ENCODE measurements at places on chromosomes 5 and 9.

DNA sequence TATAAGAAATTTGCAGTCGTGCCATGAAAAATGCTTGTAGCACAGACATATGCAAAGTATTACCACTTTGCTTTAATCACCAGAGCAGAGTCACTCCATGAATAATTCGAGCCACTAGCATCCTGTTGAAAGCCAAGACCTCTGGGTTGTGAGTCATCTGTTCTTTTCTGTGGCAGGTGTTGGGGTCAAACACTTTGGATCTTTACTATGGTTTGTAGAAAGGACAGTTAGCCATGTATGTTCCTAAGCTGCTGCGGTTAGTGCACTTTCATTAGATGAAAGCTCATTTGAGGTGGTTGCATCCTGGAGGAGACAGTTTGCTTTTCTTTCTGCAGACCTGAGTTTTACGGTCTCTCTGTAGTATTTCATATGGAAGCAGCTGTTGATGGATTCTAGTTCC lies 223.7 kb downstream of the DMRT2 start:
- DNase-seq, result no peak

GRCh38 chr5:177545487-177546257 lies 8.7 kb downstream of the FAM193B start:
- DNase-seq, result no peak

DNA sequence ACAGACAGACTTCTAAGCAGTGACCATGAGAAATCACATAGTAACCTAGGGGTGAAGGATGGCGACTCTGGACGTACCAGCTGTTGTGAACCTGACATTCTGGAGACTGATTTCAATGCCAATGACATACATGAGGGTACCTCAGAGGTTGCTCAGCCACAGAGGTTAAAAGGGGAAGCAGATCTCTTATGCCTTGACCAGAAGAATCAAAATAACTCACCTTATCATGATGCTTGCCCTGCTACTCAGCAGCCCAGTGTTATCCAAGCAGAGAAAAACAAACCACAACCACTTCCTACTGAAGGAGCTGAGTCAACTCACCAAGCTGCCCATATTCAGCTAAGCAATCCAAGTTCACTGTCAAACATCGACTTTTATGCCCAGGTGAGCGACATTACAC lies 38.0 kb upstream of the CCDC152 start:
- no peak for DNase-seq

DNA sequence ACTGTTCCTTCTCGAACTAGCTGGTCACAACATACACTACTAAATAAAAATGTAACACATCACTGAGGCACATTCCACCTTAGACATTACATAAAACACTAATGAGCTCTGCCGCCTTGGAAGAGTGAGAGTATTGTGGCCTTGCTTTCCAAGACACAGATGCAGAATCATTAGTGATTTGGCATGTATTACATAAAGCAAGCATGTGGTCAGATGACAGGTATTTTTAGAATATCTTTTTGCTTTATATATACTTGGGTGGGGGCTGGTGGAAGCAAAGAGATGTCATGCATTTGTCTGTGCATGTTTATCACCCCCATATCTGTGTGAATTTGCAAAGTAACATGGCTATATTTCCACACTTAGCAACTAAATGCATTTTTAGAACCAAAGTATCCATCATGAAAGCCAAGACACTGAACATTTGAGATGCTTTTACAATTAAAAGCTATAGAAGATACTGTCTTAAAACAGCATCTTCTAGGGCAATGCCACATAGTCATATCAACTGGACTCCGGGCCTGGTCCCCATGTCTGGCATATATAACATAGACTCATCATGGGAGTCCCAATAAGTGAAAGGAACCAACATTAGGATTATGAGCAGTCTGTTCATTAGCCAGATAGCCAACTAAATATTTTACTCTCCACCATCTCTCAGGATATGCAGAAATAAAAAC lies 213.5 kb downstream of the MEF2C start:
- no peak for DNase-seq

DNA sequence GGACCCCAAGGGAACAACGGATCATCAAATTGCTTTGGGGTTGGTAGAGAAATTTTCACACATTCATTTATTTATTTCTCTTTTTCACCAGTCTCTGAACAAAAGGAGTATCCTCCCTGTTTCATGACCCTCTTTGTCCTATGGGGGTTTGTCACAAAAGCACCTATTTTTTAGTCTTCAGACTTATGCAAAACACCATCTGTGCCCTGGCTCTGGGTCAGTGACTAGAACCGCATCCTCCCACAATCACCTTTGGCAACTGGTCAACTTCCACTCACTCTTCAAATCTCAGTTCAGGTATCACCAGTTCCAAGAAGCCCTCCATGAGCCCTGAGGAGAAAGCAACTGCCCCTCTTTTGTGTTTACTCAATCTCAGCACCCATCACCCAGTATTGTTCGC lies 395.7 kb downstream of the CDK5RAP2 start:
- no peak for DNase-seq

DNA sequence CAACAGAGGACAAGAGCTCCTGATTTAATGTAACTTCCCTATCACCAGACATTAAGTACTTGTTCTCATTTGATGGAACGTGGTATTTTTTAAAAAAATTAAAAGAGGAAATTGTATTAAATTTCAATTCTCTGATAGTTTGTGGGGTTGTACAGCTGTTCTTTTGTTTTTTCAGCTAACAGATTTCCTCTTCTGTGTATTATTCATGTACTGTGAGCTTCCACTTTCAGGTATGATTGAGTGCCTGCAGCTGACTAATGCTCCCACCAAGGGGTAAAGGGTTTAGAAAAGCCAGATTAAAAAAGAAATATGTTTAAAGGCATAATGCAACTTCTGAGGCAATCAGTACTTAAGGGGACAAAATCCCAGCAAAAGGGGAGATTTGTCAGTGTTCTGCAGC lies 117.7 kb upstream of the ACTBL2 start:
- no peak for DNase-seq

- DNase-seq, result no peak
These were observed 40.7 kb downstream of the CNTRL start for GRCh38 chr9:121115466-121115865.

- DNase-seq, result no peak
These were observed 25.0 kb upstream of the SEMA5A start for GRCh38 chr5:9570876-9571275.

GRCh38 chr5:176697934-176698538 lies 50.8 kb downstream of the TSPAN17 start:
- no peak for DNase-seq

- no peak for DNase-seq
These were observed 38.8 kb upstream of the ANKRD33B start for GRCh38 chr5:10525124-10525495.

GRCh38 chr5:77644371-77645157 lies 6.1 kb upstream of the OTP start:
- DNase-seq, result no peak

GRCh38 chr5:5327126-5327525 lies 95.4 kb upstream of the ICE1 start:
- no peak for DNase-seq

GRCh38 chr9:38332625-38333024 lies 59.9 kb upstream of the ALDH1B1 start:
- DNase-seq, result no peak

DNA sequence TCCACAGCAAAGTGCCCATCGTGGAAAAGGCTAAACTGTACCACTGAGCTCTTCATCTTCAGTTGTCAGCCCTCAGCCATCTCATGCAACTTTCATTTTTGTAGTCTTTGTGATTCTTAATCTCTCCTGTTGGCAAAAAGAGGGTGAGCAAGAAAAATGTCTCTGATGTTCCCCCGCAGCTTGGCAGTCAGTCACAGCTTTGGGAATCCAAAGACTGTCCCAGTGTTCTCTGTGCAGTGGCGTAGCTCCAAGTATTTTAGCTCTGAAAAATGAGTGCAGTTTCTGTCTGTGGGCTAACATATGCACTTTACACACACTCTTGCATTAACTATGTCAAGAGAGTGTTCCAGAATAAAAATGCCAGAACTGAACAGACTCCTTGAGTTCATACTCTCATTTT lies 372.2 kb downstream of the TMEM232 start:
- no peak for DNase-seq

DNA sequence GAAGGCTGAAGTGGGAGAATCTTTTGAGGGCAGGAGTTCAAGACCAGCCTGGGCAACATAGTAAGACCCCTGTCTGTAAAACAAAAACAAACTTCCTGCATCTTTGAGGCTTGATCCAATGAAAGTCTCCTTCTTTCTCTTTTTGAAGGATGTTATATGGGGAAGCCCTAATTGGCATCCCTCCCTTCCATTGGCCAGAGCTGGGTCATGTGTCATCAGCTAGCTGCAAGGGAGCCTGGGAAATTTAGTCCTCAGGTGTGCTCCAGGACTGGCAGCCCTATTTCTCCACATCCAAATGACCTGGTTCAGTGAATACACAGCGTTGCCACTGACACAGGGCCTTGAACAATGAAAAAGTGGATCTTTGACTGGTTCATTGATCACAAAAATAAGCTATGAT lies 9.0 kb upstream of the IER5L start:
- no peak for DNase-seq

- no peak for DNase-seq
These were observed 58.6 kb upstream of the ZBED3 start for GRCh38 chr5:77145666-77146065.

DNA sequence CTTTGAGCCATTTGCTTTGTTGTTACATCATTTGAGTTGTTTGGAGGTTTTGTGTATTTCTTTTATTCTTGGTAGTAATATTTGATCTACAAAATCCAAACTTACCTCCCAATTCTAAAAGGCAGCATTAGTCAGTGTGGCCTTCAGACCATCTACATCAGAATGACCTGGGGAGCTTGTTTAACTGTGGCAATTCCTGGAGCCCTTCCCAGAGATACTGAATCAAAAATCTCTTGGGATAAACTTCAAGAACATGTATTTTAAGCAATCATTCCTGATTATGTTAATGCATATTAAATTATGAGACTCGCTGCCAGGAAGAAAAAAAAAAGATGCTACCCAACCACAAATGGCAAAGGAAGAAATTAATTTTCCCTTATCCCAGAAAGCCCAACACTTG lies 268.9 kb upstream of the PDE4D start:
- DNase-seq, result no peak

DNA sequence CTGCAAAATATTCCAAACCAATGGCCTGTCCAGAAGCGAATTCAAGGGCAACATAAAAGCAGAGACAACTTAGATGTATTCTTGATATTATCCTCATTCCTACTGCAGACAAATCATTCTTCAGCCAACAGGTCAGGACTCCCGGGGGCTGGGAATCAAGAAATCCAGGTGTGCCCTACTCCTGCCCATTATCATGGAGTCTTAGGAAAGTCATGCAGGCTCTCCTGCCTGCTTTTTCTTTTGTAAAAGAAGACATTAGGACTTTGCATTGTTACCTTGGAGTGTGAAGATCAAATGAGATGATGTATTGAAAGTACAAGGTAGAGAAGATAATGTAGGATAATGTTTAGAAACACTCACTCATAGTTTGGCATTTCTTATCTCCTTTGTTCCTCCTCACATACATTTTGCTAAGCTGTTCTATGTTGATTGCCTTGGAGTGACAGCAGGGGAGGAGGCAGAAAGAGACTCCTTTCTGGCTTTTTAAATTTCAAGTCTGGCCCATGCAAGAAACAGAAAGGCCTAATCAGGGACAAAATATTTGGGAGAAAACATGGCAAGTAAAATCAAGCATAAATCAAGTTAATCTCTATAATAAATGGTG lies 113.8 kb downstream of the SV2C start:
- no peak for DNase-seq

DNA sequence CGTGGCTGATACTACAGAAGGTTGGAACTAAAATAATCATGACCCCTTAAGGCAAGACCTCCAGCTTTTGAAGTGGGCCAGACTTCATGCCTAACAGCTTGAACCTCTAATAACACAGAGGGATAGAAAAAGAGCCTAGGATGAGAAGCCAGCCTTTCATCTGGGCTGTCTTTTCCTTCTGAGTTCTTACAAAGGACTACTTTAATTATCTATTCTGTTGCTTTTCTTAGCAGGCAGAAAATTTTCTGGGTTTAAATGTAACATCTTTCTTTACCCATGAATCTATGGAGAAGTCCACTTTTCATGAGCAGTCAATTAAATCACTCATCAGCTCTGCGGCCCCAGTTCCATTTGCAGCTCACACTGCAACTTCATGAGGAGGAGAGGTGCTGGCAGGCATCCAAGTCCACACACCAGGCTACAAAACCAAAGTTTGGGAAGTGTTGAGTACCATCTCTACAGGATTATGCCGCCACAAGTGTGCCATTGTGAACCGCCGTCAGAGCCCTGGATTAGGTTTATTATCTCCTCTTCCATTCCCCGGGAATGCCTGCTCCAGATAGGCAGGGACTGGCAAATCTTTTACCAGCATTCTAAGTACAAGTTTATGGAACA lies 192.0 kb downstream of the TLE4 start:
- no peak for DNase-seq

GRCh38 chr5:17227868-17228267 lies 10.4 kb downstream of the BASP1 start:
- DNase-seq, result no peak

DNA sequence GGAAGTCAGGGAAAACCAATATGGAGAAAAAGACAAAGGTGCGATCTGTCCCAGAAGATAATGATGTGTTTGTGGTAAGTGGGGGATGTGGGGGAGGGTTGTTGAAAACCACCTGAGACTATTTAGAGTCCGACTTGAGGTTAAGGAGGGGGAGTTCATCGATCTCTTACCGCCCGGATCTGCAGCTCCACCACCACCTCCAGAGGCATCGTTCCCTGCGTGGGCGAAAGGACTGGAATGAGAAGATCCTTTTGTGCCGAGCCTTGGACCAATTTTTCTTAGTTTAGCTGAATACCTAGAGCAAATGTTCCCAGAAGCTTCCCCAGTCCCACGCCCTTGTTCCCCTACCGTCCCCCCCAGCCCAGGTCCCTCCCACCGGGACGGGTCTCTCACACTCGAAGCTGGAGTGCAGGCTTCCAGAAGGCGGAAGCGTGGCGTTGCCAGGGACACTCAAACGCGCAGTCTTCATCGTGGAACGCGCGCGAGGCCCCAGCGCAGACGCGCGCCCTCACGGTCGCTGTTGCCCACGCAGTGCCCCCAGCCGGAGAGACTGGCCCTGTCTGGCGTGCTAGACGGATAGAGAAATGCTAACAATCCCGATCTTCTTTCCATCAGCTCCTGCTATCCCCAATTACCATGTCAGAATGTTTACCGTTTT lies at the start of gene SPATA6L:
SPATA6L (minus strand) TSS at position 439 of the 658 bp plus-strand sequence; CDS start at position 209, 230 bp downstream.
- peak; percentile 51 for DNase-seq

GRCh38 chr5:169869066-169869465 lies 111.2 kb downstream of the INSYN2B start:
- DNase-seq, result no peak
